Gastroesophageal sphincter (tissue), 4 donors: ENCODE measurements at places on chromosomes 7 and 10. TPM values are rescaled to one million over a fixed set of nuclear protein-coding genes. Genes with fewer than 3 reads are reported as not detected.

DNA sequence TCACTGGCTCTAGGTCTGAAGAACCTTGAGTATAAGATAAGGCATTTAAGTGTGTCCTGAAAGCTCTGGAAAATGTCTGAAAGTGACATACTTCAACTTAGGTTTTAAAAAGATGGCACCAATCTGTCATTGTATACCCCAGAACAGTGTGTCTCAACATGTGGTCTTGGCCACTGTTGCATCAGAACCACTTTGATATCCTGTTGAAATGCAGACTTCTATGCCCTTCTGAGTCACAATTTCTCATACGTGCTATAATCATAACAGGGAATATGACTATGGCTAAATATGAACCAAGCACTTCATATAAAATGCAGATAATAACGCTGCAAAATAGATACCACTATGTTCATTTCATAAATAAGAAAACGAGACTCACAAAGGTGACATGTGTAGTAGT is 38.0 kb upstream of the GPAM start:
- no peak for ATAC-seq

- ATAC-seq: no peak
Measured at GRCh38 chr10:83701799-83702198, 437.5 kb upstream of the GHITM start.

GRCh38 chr7:18638594-18639452 is 143.3 kb downstream of the HDAC9 start:
- peak; percentile 88 for ATAC-seq

DNA sequence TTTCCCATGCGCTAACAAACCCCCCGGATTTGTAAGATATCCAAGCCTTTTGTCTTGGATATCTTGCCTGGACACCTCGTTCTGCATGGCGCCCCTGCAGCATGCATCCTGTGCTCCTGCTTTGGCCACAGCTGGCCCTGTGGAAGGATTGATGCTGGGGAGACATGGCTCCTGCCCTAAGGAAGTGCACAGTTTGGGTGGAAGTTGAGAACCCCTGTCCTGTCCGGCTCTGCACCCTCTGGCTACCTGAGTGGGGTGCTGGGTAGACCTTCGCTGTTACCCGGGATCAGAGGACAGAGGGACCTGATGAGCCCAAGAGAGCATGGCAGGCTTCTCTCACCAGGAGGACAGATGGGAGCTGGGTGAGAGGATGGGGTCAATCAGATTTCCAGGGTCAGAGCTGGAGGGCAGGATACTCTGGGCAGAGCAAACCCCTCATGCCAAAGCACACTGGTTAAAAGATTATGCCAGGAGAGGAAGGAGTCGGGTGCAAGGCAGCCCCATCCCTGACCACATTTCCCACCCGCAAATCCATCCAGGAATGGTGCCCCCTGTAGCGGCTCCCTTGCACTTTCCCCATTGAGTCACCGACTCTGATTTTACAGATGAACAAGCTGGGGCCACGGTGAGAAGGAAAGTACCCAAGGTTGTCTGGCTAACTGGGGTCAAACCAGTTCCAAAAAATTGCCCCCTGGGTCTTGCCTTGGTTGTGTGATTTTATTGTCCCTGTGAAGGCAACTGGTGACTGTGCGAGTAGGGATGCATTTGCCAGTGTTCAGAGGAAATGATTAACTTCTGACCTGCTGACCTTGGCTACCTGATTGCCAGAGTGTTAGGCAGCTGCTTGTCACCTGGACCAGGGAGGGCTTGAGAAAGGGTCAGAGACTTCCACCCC is 290.1 kb upstream of the ZMIZ1 start:
- no peak for ATAC-seq

GRCh38 chr10:88159127-88159829 is 295.9 kb downstream of the PTEN start:
- ATAC-seq: no peak

DNA sequence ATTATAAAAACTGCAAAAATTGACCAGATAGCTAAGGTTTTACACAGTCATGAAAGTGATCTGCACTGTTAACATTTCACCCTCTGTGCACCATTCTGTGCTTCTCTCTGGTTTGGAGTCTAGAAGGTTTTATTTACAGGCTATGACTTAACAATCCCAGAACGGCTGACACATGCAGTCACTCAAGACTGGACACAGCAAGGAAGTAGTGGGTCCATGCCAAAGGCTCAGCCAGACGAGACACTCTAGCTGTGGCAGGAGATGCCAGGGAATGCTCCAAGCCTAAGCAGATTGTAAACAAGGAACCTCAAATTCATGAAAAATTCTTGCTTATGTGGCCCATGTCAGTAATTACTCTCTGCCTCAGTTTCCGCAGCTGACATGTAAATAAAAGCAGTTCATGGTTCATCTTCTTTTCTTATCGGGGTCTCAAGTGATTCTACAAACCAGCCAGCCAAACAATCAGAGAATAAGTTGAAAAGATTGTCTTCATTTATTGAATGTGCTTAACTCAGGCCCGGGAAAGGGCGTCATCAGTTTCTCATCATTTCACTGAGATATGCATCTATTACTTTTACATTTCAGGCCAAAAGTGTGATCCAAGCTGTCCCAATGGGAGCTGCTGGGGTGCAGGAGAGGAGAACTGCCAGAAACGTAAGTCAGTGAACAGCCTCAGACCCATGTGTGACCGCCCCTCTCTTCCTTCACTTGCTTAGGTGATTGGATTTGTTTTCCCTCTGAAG is 132.1 kb downstream of the EGFR start:
- ATAC-seq: no peak

DNA sequence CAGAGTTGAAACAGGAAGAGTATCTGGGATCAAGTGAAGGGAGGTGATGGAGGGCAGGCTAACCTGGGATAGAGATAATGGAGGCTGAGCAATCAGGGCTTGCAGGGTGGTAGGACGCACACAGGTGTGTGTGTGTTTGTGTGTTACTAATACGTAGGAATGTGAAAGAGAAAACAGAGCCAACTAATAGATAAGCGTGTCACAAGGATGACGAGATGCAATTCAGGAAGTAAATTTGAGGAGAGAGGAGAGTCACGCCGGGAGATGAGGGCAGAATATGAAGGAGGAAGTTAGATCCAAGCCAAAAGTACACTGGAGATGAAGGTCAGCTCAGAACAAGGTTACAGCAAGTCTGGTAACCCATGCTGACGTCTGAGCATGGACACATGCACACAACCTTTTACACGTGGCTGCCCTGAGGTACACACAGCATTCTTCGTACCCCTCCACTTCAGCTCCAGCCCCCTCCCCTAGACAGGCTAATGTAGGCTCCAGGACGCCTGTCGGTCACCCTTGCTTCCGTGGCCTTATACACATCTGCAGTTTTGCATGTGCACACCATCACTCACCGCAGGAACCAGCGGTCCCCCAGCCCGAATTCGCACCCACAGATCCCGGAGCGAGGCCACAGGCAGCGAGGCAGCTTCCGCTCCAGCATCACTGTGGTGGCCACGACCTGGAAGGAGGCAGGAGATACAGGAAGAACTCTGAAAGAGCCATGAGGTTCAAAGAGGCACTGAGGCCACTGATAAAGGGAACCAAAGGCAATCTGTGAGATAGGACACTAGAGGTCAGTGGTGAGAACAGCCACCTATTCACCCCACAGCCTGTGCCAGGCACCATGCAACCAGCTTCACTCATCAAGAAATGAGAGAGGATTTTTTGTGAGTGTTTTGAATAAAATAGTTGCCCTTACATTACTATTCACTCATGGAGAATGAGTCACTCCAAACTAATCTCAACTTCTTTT is 23.7 kb upstream of the TRPV6 start:
- peak; percentile 48 for ATAC-seq

- ATAC-seq: no peak
Measured at GRCh38 chr10:91340613-91341362, 69.4 kb upstream of the HECTD2 start.

- no peak for ATAC-seq
Measured at GRCh38 chr7:121337398-121337797, 8.6 kb downstream of the WNT16 start.

GRCh38 chr10:108290823-108291222 is 1126.3 kb upstream of the SORCS1 start:
- no peak for ATAC-seq

DNA sequence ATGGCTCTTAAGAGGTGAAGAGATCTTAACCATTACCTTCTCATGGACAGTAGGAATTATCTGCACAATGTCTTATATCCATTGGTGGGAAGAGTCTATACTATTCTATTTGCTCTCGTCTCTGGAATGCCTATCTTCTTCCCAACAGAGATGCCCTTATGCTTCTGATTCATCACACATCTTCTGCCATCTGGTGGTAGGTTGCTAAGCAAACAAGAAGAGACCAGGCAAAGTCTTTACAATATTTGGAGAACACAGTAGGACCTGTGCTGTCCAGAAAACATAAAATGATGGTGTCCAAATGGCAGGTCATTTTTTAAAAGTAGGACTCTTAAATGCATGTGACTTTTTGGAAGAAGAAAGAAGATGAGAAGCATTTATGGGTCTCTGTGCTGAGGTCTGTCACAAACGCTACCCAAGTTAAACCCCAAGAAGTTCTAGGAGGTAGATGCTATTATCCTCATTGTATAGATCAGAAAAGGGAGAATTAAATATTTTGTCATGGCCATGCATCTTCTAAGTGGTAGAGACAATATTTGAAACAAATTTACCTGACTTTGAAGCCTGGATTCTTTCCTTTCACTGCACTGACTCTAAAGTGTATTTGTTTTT is 67.8 kb upstream of the NXPH1 start:
- no peak for ATAC-seq

DNA sequence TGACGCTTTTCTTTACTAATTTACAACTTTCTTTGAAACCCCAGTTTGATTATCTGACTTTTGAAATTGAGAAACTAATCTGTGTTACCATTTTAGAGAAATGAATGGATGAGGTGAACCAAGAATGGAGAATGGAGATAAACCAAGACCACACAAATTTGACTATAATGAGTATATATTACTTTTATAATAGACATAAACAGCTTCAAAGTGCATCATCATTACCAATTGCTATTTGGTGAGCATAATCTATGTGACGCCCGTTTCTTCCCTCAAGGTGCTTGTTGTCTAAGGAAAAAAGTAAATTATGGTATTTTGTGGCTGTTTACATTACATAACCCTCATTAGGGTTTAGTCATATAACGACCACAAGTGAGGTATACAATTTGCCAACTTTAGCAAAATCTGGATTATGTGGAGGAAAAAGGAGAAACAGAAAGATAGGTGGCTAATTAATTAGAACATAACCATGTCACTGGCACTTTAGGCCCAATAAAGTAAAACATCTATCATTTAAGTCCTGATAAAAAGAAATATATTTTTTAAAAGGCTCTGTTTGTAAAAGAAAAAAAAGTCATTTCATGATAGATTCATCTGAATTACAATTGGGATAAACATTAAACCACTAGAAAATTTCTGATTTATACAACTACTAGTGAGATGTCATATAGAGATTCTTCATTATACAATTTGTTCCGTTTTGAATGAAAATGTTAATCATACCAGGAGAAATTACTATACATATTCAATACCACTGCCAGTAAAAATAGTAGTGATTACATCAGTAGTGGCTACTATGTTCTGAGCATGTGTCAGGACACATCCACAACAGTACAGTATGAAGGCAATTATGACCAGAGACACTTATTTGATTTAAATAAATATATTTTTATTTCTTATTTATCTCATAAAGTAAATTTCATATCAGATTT is 118.2 kb upstream of the FAM133B start:
- ATAC-seq: no peak

GRCh38 chr7:144997512-144997911 is 161.7 kb upstream of the TPK1 start:
- no peak for ATAC-seq

- ATAC-seq: no peak
Measured at GRCh38 chr7:142319970-142320369, 62.1 kb upstream of the PRSS58 start.

DNA sequence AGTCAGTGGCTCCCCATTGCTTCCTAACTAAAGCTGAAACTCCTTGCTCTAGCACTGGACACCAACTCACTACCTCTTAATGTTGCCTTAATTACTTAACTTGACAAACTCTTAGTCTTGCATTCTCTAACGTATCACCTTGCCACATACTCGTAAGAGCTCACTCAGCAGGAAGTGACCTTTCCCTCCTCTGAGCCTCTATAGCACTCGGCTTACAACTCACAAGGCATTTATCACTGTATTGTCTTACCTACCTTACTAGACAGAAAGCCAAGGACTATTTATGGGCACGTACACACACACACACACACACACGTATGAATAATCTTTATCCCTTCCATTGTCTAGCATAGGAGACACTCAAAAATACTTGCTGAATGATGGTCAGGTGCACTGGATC is 21.2 kb downstream of the CEP41 start:
- no peak for ATAC-seq

GRCh38 chr7:27199849-27200760 is at the start of gene HOXA13:
Gene HOXA13, minus strand, starts transcription at chr7:27200091. Its CDS starts 14 bp downstream, at chr7:27200077.
- no peak for ATAC-seq

DNA sequence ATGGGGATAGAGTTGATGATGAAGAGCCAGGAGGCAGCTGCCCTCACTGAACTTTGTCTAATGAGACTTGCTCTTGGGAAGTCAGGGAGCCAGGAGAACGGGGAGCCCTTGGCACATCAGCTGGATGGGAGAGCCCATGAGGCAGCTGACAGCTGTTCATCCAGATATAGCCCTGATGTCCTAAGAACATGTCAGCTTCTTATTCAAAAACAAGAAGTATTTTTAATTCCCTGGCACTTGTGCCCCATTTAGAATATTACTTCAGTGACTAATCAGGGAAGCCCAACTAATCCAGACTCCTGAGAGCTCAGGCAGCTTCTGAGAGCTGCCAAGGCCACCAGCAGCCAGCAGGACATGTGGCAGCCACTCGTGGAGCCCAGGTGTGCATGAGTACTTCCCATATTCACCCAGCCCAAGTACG is 363.4 kb downstream of the GRID1 start:
- ATAC-seq: no peak

DNA sequence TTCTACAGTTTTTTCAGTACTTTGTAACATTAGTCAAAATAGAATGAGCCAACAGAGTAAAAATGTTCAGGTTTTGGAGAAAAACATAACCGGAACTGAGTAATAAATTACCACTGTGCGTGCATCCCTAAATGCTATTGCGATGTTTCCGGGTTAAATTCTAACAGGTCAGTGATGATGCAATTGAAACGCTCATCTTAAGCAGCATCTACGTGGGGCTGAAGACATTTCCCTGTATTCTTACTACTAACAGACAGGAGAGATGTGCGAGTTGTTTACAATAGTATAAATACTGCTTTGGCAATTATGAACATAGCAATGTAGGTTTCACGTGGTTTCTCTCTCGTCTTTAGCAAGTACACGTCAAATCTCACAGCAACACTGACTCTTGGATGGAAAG is 149.4 kb downstream of the USP6NL start:
- no peak for ATAC-seq

LRRC61 gene
- total RNA-seq: 18.6 TPM

ARMH3 gene
- total RNA-seq: 17.2 TPM

CD36 gene
- total RNA-seq: 70.8 TPM

CDH23 gene
- 33.5 TPM for total RNA-seq

DNAH11 gene
- 13.6 TPM for total RNA-seq

SFRP4 gene
- total RNA-seq: 11.0 TPM

UPK3B gene
- total RNA-seq: not detected

EEPD1 gene
- 18.3 TPM for total RNA-seq

ZNF680 gene
- total RNA-seq: 18.5 TPM

HOXA3 gene
- total RNA-seq: 7.5 TPM

SLC16A12 gene
- 2.2 TPM for total RNA-seq
